ENCODE measurements at places on chromosomes 3 and 15. TPM values are rescaled to one million over a fixed set of nuclear protein-coding genes. Genes with fewer than 3 reads are reported as not detected.

IQCF5 gene
- not detected for total RNA-seq

CCDC39 gene
- total RNA-seq: 0.23 TPM

ITPKA gene
- 2.8 TPM for total RNA-seq

SH2D7 gene
- total RNA-seq: not detected

RLBP1 gene
- not detected for total RNA-seq

SEC62 gene
- 30.8 TPM for total RNA-seq

TRIM42 gene
- not detected for total RNA-seq

TGM5 gene
- not detected for total RNA-seq

AMT gene
- total RNA-seq: 1.4 TPM

CYP1A1 gene
- total RNA-seq: not detected

COLQ gene
- 0.09 TPM for total RNA-seq

GABRG3 gene
- total RNA-seq: not detected

CCR9 gene
- not detected for total RNA-seq

FAM81A gene
- not detected for total RNA-seq

CD200 gene
- total RNA-seq: 39.3 TPM

LDHAL6B gene
- total RNA-seq: not detected

ABHD6 gene
- total RNA-seq: 6.2 TPM

TRPM1 gene
- total RNA-seq: not detected

COL6A5 gene
- not detected for total RNA-seq

SEMA3G gene
- not detected for total RNA-seq

ISLR2 gene
- under 0.01 TPM for total RNA-seq

SMCO1 gene
- total RNA-seq: not detected

ASB14 gene
- not detected for total RNA-seq

IL16 gene
- total RNA-seq: 6.7 TPM

TRIM69 gene
- total RNA-seq: 5.4 TPM

FOXB1 gene
- total RNA-seq: not detected

ANKRD63 gene
- total RNA-seq: not detected

P2RY1 gene
- total RNA-seq: 1.3 TPM

All from pericardium fibroblast (primary cell).